ENCODE measurements at places on chromosomes 1 and 21.
A peak's percentile ranks its signal among the peaks of the same experiment; 100 is the strongest.

GRCh38 chr21:37562920-37563640 lies 196.5 kb downstream of the DYRK1A start:
- no peak for DNase-seq

DNA sequence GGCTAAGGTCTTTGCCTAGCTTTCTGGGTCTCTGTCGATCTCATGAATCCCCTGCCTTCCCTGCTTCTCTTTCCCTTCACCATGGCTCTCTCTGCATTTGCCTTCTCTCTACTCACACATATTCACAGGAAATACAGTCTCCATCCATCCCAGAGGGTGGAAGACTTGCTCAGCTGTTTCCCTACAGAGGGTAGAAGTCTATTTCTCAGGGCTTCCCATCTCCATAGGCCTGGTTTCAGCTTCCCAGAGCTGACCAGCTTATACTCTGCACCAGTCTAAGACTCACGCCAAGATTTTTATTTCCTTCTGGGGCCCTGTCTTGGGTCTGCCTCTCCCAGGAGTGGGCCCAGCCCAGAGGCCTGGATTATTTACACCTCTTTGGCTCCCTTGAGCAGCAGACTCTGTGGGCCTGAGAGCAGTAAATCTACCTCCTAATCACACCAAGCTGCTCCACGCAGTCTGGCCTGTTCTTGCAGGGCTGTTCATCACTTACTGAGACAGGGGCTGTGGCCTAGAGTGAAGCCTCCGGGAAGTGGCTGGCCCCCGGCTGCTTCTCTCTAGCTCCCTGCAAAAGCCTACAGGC lies 102.5 kb downstream of the PLXNA2 start:
- no peak for DNase-seq

GRCh38 chr1:183844806-183845205 lies 39.9 kb downstream of the RGL1 start:
- DNase-seq = no peak

DNA sequence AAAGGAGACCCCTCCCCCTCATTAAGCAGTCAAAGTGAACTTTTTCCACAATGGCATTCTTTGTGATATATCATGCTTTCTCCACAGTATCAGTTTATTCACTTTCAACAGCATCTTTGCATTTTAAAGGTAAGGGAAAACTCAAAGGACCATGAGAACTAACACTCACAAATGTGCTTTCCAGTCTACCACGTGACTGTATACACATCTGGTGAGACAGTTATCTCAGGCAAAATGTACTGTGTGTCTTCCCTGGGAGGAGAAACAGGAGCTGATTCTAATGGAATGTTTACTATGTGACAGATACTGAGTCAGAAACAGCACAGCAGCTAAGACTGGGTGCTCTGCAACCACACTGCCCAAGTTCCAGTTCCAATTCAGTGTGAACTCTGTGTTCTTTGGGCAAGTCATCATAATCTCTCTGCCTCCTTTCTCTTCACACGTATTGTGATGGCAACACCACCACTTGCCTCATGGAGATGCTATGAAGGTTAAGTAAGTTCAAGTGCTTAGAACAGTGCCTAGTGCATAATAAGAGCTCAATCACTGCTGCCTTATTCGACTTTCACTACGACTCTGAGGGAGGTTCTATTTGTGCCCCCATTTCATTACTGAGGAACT lies 79.0 kb downstream of the SLC45A1 start:
- no peak for DNase-seq

- DNase-seq = no peak
Observed at GRCh38 chr1:44646261-44647110, 27.8 kb downstream of the TMEM53 start.

DNA sequence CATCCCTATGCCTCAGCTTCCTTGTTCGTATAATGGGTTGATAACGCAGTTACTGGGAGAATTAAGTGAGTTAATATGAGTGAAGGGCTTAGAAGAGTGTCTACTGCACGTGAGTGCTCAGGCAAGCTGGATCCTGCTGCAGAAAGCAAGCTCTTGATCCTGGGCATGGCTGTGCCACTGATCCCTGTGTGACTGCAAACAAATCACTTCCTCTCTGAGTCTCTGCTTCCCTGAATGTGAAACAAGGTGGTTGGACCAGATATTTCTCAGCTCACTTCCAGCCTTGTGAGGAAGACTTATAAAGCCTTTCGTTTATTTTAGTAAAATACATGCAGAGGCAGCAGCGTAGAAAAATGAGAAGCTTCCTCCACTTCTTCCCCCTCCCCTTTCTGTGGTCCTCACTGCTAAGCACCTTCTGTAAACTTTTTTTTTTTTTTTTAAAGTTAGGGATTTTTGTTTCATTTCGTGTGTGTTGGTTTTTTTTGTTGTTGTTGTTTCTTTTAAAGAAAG lies 13.8 kb downstream of the PSEN2 start:
- no peak for DNase-seq

- DNase-seq = no peak
Observed at GRCh38 chr1:41014871-41015270, 6.7 kb downstream of the SLFNL1 start.

DNA sequence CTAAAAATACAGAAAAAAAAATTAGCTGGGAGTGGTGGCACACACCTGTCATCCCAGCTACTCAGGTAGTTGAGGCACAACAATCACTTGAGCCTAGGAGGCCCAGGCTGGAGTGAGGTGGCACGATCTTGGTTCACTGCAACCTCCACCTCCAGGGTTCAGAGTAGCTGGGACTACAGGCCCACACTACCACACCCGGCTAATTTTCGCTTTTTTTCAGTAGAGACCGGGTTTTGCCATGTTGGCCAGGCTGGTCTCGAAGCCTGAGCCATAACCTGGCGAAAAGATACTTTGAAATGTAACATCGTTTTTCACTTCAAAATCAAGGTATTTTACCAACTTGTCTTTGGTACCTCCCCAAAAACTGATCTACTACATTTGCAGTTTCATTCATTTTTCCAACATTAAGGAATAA lies 6.1 kb downstream of the GAS5 start:
- DNase-seq = no peak

DNA sequence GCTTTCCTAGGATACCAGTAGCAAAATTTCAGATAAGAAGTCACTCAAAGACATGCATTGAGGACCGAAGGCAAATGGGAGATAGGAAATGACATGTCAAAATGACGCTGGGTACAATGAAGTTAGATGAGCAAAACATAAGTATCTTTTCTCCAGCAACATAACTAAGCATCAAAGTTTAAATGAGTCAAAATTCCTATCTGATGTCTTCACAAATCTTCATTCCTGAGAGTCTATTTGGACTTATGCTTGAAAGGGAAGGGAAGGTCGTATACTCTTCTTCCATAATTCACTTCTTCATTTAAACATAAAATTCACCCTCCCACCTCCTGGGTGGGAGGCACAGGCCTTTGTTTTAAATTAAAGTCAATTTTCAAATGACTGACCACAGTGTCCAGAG lies 4.1 kb upstream of the TMEM81 start:
- DNase-seq = no peak

GRCh38 chr1:183850852-183851251 lies 45.9 kb downstream of the RGL1 start:
- no peak for DNase-seq

DNA sequence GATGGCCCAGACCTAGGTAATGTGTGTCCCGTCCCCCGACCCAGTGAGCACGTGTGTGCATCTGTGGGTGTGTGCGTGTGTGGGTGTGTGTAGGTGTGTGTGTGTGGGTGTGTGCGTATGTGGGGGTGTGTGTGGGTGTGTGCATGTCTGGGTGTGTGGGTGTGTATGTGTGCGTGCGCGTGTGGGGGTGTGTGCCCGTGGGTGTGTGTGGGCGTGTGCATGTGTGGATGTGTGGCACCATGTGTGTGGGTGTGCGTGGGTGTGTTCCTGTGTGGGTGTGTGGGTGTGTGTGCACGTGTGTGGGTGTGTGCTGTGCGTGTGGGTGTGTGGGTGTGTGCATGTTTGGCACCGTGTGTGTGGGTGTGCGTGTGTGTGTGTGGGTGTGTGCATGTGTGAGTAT lies 309.5 kb downstream of the KIF26B start:
- DNase-seq = no peak

- no peak for DNase-seq
Observed at GRCh38 chr1:92244376-92244775, 26.7 kb downstream of the C1orf146 start.

DNA sequence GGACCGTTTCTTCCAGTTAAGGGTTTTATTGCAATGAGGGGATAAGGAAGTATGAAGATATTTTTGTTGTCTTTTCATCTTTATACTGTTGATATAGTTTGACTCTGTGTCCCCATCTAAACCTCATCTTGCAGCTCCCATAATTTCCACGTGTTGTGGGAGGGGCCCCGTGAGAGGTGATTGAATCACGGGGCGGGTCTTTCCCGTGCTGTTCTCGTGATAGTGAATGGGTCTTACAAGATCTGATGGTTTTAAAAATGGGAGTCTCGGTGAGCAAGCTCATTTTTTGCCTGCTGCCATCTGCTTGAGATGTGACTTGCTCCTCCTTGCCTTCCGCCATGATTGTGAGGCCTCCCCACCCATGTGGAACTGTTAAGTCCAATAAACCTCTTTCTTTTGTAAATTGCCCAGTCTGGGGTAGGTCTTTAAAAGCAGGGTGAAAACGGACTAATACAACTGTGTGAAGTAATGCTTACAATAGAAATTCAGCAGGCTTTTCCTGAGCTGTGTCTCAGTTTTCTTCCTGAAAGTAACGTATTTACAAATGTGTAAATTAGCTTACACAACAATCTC lies 377.3 kb downstream of the SIPA1L2 start:
- DNase-seq = no peak

- DNase-seq = peak; percentile 55
Observed at GRCh38 chr21:45970674-45971615, 10.6 kb upstream of the COL6A1 start.

- DNase-seq = no peak
Observed at GRCh38 chr1:184276416-184276815, 110.4 kb upstream of the C1orf21 start.

DNA sequence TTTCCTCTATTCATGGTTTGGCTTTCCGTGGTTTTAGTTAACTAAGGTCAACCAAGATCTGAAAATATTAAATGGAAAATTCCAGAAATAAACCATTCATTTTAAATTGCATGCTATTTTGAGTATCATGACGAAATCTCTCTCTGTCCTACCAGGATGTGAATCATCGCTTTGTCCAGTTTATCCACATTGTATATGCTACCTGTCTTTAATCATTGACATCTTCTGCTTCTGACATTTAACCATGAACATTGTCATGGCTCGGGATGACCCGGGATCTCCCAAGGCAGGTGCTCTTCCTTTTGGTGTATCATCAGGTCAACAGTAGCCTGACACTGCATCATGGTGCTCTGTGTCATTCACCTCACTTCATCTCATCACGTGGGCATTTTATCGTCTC lies 125.5 kb upstream of the HNRNPU start:
- no peak for DNase-seq

DNA sequence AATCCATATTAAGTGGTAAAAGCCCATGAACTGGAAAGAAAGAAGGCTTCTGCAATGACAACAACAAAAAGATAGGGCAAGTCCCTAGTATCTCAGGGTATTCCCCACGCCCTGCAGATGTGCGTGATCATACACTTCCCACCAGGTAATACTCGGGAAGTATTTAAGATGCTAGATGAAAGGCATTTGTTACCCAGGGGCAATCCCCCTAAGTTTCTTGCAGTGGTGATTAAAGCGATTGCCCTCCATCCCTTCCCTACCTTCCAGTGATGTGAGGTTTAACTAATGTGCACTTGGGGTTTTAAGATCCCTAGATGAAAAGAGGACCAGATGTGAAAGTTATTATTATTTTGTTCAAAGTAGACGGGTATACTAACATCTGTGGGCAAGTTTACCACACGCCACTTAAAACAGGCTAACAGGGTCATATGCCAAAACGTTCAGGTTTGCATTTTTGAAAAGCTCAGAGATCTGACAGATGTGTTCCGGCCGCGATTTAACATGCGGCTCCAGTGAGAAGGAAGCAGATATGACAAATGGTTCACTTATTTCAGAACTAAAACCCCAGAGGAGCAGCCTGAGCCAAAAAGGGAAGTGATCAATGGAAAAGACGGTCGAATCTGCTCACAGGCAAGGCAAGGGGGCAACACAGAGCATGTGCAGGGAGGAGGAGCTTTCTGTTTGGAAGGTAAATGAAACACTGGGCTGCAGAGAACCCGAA lies 17.4 kb downstream of the TIAM1 start:
- DNase-seq = no peak

DNA sequence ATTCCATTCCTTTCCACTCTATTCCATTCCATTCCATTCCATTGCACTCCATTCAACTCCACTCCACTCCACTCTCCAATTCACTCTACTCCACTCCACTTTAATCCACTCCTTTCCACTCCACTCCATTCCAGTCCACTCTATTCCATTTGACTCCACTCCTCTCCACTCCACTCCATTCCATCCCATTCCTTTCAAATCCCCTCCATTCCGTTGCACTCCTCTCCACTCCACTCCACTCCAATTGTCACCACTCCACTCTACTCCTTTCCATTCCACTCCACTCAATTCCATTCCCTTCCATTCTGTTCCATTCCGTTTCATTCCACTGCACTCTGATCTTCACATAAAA lies 2563.7 kb upstream of the TPTE start:
- DNase-seq = no peak

GRCh38 chr1:152412756-152413155 lies 1.3 kb downstream of the CRNN start:
- DNase-seq = no peak

DNA sequence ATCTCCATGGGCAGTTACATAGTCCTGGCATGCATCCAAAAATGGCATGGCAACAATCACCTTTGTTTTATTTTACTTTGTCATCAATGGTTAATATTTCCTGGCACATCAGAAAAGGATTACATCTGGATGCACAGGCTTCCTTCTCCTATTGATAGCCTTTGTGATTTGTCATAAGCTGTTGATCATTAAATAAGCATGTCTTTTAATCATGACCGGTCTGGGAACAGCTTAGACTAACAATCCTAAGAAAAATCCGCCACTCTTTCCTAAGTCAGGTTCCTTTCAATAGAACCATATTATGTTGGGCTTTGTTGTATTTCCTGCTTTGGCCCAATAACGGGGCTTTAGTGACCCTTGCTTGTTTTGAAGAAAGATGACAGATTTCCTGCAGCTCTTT lies 330.6 kb downstream of the DUSP10 start:
- no peak for DNase-seq

DNA sequence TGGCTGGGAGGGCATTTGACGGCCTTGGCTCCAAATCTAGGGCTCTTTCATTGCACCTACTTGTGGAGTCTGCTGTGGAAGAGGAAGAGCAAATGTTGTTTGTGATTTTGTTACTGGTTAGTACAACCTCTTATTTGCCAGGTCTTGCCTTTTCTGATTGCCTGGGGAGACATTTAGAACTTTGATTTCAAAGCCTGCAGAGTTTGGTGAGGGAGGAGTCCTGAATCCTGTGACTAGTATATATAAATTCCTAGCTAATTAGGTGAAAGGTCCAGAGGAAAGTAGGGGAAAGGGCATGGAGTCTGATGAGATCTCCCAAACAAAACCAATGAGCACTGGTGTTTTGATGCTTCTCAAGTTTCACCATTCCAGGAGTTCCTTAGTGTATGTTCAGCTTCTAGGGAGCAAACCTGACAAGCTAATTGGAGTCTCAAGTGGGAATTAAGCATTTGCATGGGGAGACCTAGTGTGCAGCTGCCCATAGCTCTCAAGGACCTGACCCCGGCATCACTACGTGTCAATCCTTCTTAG lies 5.1 kb upstream of the HMGCS2 start:
- DNase-seq = no peak

GRCh38 chr1:230834292-230834691 lies 34.0 kb downstream of the C1orf198 start:
- DNase-seq = no peak

All from right lung (tissue), 10 donors.